ENCODE measurements at places on chromosomes 4 and X. TPM values are rescaled to one million over a fixed set of nuclear protein-coding genes. Genes with fewer than 3 reads are reported as not detected.

Gene MGAT4D
- not detected for total RNA-seq

Gene CSAG1
- not detected for total RNA-seq

Gene SLC6A8
- 1.8 TPM for total RNA-seq

Gene NWD2
- total RNA-seq, result not detected

Gene CYLC1
- not detected for total RNA-seq

Gene CT45A10
- not detected for total RNA-seq

Gene TMEM33
- total RNA-seq, result 39.2 TPM

Gene NRK
- not detected for total RNA-seq

Gene IL2
- total RNA-seq, result not detected

Gene EPGN
- total RNA-seq, result 0.32 TPM
